ENCODE measurements at places on chromosomes 12 and 14.

GRCh38 chr14:44341116-44341515 lies 166.0 kb downstream of the FSCB start:
- DNase-seq, result no peak

DNA sequence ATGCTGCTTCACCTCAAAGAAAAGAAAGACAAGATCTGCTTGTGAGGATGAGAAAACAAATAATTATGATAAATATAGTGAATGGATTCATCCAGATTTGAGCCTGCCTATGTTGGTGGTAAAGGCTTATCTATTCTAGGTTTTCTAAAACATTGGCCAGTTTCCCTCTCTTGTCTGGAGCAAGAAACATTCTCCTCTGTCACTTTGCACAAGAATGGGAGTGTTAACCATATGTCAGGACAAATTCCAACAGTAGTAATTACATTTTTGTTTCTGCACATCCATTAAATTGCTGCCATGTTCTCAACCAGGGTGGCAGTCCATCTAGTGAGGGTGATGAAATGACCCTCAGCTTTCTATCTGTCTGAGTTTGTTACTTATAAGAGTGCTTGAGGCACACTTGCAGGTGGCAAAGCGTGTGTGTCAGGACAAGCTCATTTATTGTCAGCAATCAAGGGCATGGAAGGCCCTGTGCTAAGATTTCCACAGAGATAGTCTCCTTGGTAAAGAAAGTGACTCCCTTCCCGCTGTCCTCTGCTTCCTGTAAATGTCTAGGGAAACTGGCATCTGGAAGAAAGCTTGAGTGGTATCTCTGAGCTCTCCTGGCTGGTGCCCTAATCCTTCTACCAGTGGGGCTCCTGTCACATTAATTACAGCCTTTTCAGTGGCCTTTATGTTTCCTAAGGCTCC lies 502.1 kb upstream of the FLRT2 start:
- DNase-seq, result no peak

- DNase-seq, result no peak
These were observed 16.2 kb downstream of the TEDC1 start for GRCh38 chr14:105507247-105507646.

DNA sequence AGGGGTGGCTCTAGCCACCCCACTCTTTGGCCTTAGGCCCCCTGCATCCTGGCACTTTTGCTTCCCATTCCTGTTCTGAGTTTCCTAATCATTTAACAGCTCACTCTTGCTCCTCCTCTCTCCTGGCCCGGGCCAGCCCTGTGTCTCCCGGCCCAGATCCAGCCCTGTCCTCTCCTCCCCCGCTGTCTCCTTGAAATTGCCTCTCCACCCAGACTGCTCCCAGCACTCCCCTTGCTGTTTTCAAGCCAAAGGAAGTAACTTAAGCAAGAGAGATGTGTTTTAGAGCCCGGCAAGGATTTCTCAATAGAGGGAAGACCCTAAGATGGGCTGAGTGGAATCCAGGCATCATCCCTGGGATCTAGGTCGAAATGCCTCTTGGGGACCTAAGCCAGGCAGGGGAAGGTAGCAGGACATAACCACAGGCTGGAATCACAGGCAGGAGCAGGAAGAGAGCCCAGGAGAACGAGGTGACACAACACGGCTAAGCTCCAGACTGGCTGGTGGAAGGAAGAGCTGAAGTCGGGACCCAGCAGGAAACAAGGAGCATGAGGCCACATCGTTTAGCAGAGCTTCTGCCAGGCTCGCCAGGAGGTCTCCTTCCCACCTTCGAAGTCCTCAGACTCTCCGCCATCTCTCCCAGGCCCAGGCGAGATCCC lies 2.0 kb upstream of the LRP1-AS start:
- no peak for DNase-seq

DNA sequence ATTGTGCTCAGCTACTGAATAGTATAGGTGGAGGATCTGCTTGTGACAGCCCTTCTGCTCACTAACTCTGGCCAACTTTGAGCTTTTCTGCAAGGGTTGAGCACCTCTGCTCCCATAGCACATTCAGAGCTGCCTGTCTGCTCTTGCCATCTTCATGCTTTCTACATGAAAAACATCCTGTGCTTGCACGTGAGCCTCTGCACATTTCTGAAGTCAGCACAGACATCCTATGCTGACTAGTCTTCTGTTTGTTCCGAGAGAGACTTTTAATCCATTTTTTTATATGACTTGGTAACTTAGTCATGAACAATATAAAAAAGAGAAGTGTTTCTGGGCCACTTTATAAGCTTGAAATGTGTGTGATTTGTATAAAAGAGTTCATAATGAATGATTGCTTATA lies 969.3 kb downstream of the TMTC2 start:
- DNase-seq, result no peak

GRCh38 chr12:98519257-98519907 lies 4.0 kb downstream of the TMPO start:
- no peak for DNase-seq

- DNase-seq, result no peak
These were observed 474.1 kb upstream of the PRICKLE1 start for GRCh38 chr12:43063650-43064049.

DNA sequence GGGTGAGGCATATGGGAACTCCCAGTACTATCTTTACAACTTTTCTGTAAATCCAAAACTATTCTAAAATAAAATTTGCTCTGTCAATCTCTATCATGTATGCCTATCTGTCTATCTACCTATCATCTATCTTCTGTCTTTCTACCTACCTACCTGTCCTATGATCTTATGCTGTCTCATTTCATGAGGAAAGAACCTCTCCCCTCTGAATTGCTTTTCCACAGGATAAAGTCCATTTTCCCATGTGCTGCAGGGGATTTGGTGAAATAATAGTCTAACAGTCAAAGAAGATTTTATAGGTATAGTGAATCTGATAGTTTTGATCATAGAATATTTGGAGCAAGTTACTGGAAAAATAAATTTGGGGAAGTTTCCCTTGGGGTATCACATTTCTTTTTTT lies 86.8 kb upstream of the RIC8B start:
- DNase-seq, result no peak

Measured in DMS153 (cell line).